NCI-H748 treated with DMSO at 0.1 percent for 48 hours (cell line): ENCODE measurements at places on chromosomes 16 and 17.

DNA sequence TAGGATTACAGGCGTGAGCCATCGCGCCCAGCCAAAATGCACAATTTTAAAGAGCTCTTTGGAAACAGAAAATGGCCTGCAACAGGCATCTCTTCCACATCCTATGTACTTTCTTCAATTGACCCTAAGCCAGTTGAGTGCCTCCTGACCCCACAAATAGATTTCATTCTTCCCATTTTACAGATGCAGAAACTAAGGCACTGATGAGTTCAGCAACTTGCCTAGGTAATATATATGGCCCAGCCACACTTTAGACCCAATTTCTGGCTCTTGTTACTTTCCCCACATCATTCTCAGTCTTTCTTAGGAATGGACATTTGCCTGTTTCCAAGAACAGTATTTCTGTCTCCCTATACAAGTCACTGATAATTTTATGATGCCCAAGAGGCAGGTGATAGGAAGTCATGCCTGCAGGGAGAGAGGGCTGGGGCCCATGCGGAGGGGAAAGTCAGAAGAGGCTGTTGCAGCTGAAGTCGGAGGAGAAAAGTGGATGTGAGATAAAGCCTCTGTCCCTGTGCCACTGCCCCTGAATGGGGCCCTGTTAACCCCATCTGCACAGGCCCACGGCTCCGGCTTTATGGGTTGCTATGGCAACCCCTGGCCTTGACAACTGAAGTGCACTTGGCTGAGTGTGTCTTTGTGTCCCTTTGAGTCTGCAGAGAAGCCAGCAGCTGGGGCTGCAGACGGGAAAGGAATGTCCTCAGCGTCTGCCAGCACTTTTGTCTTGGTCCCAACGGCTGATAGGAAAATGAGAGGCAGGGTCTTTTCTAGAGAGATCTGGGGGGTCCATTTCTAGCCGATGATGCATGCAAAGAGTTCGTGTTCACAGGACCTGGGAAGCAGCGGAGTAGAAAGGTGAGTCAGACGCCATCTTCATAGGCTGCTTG, 45.9 kb downstream of the ABAT start:
- DNase-seq: peak; percentile 55

- DNase-seq: peak; percentile 15
Measured at GRCh38 chr17:78708510-78708973, 73.5 kb downstream of the CYTH1 start.

DNA sequence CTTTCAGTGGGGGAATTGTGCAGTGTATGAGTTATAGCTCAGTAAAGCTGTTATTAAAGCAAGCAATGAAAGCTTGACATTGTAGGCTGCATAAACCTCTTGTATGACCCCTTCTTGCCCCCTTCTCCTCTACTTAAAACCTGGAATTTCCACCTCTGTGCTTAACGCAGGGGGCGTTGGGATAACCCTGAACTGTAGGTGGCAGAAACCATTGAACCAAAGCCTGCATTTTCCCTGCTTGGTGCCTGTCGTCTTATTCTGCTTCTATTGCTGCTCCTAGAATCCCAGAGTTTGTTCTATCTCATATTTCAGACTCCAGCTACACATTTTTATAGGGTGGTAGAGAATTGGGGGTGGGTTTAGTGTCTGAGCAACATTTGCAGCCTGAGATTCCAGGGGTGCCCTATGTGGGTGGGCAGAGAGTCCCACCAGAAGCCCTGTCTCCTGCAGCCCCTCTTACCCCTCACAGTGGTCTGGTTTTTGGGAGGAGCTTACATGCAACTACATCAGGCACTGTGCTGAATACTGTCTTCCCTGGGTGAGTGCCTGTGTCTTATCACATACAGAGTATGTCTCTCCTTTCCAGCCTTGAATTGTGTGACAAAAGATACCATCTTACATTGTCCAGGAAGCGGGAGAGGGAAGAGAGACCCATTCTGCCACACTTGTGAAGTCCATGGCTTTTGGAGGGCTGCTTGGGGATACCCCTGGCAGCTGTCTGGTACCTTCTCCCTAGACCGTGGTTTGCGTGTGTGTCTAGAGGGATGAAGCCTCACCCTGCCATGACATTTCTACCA, 407.7 kb upstream of the EEF2KMT start:
- DNase-seq: no peak

DNA sequence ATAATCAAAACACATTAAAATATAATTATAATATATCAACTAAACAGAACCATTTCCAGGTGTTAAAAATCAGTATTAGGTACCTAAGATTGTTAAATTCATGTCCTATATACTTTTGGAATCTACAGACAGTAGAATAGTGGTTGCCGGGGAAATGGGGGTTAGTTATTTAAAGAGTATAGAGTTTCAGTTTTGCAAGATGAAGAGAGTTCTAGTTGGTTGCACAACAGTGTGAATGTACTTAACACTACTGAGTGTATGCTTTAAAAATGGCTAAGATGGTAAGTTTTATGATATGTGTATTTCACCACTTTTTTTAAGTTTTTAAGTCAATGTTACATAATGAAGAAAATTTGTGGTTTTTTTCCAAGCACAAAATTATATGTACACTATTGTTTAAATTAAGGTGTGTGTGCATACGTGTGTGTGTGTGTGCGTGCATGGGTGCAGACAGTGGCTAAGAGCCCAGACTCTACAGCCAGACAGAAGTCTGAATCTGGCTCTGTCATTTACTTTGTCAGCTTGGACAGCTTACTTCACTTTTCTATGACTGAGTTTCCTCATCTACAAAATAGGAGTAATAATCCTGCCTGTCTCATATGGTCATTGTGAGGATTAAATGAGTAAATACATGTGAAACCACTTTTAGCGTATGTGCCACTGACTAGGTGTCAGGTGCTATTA, 25.3 kb upstream of the PHAF1 start:
- no peak for DNase-seq

DNA sequence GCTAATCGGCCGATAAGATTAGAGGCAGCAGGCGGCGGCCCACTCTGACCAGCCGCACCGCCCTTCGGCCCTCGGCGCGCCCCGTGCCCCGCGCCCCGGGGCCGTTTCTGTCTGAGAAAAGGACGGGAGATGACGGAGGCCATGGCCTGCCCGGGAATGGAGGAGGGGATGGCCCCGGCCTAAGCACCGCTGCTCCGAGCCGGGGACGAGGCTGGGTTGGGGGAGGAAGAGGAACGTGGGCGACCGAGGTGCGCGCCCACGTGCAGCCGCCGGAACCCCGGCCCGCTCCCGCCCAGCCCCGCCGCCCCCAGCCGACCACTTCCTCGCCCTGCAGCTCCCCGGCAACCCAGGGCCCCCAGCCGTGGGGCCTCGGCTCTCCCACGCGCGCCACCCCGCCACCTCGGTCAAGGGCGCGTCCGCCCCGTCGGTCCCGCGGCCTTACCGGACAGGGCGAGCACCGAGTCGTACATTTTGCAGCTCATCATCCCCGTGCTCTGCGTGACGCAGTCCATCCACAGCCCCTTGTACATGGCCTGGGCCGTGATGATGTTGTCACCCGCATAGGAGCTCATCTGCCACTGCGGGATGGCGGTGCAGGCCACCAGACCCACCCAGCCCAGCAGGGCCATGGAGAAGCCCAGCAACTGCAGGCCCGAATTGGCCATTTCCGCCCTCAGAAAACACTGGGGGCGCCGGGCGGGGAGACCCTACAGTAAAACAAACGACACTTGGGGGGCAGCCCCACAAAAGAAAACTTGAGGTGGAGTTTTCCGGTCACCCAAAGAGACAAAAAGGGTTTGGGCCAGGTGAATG, 693 bp downstream of the CLDN7 start:
- no peak for DNase-seq

- peak; percentile 65 for DNase-seq
Measured at GRCh38 chr17:37047631-37048104, 98.9 kb downstream of the AATF start.

DNA sequence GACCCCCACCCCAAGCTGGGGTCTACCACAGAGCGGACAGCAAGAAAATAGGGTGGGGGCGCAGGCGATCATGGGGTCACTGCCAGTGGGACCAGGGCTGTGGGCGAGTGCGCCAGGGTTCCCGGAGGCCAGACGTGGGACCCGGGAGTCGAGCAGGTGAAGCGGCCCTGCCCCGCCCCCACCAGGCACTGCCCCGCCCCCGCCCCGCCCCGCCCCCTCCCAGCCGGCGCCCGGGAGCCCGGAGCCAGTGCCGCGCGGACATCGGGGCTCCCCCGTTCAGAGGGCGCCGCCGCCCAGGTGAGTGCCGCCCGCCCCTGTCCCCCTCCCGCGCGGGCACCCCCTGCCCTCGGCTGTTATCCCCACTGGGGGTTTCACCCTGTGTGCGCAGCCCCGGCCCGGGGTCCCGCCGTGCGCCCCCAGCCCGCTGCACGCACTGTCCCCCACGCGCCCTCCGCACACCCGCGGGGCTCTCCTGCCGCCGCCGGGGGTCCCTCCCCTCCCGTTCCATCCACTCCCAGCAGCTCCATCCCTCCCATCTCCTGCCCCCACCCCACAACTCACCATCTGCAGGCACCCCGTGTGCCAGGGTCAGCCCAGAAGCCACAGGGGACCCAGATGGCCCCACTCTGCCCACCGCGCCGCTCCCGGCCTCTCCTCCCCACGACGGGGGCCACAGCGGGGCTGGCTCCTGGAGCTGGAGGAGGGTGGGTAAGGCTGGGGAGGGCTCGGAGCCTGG, at the start of gene SSTR5:
Gene SSTR5 (plus strand): TSS at position 222 of the 736 bp plus-strand sequence. CDS start 6,122 bp downstream, outside the sequence.
- DNase-seq: no peak

DNA sequence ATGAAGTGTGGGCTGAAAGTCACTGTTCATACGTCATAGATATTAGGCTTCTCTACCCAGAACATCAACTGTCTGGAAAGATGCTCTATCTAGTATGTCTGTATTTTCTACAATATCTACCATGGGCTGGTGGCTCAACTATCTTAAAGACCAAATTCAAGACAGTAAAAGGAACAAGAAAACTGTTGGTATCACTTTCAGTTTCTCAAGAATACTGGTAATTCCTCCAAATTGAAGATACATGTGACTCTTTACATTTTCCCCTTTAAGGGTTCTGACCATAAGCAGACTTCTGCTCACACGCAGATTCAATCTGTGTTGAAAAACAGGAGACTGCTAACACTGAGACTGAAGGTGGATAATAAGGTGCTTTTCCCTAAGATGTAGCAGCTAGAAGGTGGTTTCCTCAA, 24.2 kb downstream of the XPO6 start:
- DNase-seq: no peak

GRCh38 chr17:70308618-70309017, 139.3 kb downstream of the KCNJ2 start:
- no peak for DNase-seq

- DNase-seq: peak; percentile 42
Measured at GRCh38 chr17:12180644-12181261, 160.1 kb downstream of the MAP2K4 start.

GRCh38 chr17:21357696-21358656, 18.2 kb upstream of the KCNJ12 start:
- no peak for DNase-seq

GRCh38 chr17:29240968-29241963, 5.4 kb upstream of the CRYBA1 start:
- DNase-seq: no peak

- peak; percentile 57 for DNase-seq
Measured at GRCh38 chr17:65228734-65229620, 91.8 kb downstream of the RGS9 start.

- DNase-seq: no peak
Measured at GRCh38 chr17:40364121-40364861, at the start of gene GJD3. GJD3 (minus strand) TSS chr17:40364737; CDS start chr17:40363815, 922 bp downstream.

DNA sequence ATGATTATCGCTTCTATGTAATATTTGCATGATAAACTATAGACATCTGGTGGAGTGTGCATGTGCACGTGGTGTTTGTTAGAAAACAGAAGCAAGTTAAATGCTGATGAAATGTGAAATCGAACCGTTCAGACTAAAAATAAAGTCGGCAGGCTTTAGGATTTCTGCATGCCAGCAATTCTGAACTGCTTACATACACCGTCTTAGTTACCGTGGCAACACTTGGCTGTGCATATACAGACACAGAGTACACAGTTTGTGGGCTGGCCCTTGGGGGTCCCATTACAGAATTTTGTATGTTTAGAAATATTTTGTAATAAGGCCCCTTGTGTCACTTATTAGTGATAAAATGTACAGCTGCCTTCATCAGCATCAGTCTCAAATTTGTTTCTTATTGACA, 605.5 kb downstream of the RBFOX1 start:
- DNase-seq: no peak

DNA sequence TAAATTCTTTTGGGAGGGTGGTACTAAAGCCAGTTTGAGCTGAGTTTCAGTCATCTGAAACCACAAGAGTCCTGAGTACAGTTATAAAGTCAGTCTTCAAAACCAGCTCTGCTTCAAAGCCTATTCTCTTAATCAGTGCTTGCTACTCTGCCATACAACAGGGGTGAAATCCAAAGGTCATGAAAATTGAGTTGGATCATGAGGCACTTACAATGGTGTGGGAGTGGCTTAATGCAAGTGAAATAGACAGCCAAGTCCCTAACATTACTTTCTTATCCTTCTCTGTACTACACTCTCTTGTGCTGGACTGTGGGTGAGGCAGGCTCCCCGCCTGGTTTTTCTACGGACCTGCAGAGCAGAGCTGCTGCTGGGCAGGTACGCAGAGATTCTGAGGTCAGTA, 12.4 kb downstream of the CBLN1 start:
- no peak for DNase-seq

DNA sequence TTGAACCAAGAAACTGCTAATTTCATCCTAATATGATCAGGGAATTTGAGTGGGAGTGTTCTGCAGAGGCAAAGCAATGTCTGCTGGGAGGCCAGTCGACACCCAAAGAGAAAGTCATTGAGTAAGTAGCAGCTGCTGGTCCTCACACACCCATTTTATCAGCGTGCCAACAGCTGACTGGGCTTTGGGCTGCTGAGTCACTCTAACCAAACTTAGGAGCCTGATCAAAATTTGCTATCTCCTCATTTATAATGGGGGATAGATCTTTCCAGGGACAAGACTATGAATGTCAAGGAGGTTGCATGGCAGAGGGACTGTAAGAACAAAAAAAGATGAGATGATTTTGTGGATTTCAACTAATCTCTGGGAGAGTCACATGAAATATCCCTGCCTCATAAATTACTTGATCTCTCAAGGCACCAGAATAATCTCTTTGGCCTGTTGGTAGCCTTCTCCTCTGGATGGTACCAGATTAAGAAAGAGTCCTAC, 32.9 kb downstream of the CPSF4L start:
- DNase-seq: no peak

GRCh38 chr16:57562066-57562465, 19.6 kb downstream of the ADGRG5 start:
- no peak for DNase-seq

DNA sequence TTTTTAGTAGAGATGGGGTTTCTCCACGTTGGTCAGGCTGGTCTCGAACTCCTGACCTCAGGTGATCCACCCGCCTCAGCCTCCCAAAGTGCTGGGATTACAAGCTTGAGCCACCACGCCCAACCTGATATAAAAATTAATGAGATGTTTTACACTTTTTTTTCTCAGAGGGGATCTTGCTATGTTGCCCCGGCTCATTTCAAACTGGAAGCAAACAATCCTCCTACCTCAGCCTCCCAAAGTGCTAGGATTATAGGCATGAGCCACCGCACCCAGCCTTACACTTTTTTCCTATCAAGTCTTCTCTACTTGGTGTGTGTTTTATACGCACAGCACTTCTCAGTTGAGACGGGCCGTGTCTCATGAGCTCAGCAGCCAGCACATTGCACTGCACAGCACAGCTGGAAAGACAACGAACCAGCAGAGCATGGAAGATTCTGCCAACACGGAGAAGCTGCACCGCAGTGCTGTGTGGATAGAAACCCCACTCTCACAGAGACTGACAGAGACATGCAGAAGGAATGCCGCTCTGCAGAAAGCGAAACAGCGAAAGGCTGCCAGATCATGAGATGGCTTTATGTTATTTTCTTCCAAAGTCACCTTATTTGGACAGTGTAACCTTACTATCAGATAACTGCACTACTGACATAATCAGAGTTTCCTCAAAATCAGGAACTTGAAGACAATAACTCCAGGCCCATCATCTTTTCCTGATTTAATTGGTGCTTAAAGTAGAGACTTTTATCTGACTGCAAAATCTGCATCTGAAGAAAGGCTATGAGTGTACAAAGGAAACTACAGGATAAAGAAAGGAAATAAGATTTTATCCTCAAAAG, 6.5 kb upstream of the QRICH2 start:
- no peak for DNase-seq
